ENCODE measurements at places on chromosomes 12 and 14.

DNA sequence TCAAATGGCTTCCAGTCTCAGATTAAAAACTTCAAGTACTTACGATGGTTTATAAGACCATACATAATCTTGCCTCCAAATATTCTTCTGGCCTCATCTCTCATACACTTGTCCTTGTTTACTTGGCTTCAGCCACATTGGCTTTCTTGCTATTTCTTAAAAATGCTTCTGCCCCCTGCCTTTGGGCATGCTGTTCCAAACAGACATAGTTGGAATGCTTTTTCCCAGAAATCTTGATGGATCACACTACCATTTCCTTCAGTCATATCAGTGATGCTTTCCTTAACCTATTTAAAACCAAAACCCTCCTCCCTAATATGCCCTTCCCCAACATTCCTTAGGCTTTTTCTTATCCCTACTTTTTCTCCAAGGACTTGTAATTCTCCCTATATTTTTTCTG, 74.4 kb upstream of the PAWR start:
- DNase-seq, result no peak

DNA sequence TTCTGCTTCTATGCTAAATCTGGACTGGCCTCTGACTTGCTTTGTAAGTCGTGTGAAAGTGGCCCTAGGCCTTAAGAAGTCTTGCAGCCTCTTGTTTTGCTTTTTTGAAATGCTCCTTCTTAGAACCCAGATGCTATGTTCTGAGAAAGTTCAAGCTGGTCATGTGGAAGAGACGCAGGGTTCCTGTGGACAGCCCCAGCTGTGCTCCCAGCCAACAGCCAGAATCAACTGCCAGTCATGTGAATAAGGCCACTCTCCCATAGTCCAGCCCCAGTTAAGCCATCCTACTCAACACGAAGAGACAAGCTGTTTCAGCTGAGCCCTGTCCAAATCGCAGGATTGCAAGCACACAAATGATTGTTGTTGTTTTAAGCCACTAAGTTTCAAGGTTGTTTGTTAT, 37.3 kb upstream of the TBPL2 start:
- DNase-seq, result no peak

DNA sequence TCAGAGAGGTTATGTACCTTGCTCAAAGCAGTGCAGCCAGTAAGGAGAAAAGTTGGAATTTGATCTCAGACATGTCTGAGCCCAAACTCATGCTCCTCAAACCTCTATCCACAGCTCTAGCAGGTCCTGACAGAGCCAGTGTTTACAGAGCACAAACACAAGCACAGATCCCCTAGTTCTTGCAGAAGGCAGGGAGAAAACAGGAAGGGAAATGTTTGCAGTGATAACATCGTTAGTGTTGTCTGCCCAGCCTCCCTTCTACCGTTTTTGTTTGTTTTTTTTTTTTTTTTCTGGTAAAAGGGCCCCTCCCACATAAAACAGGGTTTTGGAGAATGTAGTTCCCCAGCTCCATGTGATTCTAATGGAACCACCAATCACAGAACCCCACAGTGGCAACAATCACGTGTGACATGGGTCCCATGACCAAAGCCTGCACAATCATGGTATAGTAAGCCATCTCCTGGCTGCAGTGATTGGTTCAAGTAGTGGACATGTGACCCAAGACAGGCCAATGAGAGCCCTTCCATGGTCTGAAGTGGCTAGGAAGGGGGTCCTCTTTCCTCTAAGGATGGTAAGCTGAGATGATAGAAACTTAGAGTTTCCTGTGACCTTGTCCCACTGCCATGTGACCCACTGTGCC, 513.4 kb downstream of the MED13L start:
- no peak for DNase-seq

- DNase-seq, result no peak
Measured at GRCh38 chr12:113645183-113645582, 173.5 kb upstream of the LHX5 start.

- no peak for DNase-seq
Measured at GRCh38 chr12:64173456-64173855, 48.6 kb downstream of the KICS2 start.

GRCh38 chr12:111457577-111457976, 51.9 kb downstream of the SH2B3 start:
- DNase-seq, result no peak

DNA sequence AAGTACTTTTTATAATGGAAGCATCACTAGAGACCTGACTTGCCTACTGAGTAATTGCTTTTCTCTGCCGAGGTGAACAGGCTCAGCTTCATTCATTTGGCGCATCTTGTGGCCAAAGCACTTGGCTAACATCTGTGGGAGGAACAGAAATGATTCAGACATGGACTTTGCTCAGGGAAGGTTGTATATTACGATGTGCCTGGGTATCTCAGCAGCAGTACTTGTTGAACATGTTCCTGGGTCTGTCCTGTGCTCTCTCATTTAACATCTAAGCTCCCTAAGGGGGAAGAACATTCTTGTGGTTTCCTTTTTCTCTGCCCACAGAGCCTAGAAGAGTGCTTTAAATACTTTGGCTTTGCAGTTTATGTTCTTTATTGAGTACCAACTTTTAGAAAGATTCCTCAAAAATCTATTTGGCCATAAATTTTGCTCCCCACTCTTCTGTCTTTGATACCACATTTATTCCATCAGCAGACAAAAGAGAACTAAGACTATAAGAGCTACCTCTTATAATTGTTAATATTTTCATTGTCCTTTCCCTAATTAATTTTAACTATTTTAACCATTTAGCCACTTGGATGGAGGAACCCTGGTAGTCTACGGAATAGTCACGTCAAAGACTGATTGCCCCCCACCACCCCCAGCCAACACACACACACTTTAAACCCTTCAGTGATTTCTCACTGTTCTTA, 101.2 kb upstream of the EGLN3 start:
- no peak for DNase-seq

GRCh38 chr12:65742018-65743010, 82.0 kb upstream of the HMGA2 start:
- no peak for DNase-seq

DNA sequence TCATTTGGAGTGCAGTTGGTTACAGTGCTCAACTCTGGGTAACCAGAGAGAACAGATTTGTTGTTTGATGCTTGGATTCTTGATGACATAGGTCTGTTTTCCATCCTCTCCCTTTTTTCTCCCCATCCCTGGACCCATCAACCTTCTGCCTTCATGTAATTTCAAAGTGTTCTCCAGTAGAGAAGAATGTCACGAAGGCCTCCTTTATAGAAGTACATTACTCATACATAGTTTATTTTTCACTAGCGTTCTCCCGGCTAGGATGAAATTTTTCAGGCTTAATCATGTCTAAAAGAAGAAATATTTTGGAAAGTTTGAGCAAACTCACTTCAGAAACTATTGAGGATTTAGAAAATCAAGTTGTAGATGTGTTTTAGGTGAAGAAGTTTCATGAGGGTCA, 20.9 kb upstream of the APPL2 start:
- no peak for DNase-seq

DNA sequence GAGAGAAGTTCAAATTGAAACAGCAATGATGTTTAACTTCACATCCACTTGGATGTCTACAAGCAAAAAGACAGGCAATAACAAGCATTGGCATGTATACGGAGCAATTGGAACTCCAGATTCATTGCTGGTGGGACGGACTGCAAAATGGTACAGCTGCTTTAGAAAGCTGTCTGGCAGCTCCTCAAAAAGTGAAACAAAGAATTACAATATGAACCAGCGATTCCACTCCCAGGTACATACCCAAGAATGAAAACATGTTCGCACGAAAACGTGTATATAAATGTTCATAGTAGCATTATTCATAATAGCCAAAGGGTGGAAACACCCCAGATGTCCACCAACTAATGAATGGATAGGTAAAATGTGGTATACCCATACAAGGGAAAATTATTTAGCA, 125.7 kb downstream of the HMGA2 start:
- DNase-seq, result no peak

GRCh38 chr14:100864960-100865681, 38.4 kb downstream of the RTL1 start:
- no peak for DNase-seq

DNA sequence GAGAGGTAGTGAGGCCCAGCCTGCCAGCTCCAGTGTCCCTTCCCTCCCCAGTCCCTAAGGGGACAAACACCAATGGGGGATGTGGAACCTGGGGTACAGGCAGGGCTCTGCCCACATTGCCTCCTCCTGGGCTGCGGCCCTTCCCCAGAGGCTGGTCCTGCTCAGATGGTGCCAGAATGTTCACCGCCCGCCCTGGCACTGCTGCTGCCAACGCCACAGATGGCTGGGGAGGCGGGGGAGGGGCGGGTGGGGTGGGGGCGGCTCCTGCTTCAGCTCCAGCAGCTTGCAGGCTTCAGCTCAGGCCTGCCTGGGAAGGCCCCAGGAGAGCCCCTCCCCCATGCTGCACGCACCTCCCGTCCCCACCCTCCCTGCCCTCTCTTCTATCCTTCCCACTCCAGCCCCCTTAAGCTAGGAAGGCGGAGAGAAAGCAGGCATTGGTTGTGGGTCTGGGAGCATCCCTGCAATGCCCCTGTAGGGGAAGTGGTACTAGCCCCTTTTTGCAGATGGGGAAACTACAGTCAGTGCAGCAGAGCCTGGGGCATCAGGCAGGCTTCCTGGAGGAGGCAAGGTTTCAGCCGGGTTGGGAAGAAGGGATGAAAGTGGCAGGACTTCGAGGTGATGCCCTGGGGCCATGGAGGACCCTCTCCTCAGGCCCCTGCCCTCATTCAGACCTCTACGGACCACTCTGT, 2.0 kb upstream of the BEGAIN start:
- no peak for DNase-seq

Data from activated CD4-positive, alpha-beta T cell treated with anti-CD3 and anti-CD28 coated beads for 1 hour (primary cell).